ENCODE measurements at places on chromosomes 16 and 17. TPM values are rescaled to one million over a fixed set of nuclear protein-coding genes. Genes with fewer than 3 reads are reported as not detected.

GRCh38 chr17:34628879-34629278 is 49.5 kb downstream of the TMEM132E start:
- no peak overlapping the region for H3K4me3 ChIP-seq
- H3K27me3 ChIP-seq: peaks cover 68% of the 10 kb centered on the region
- H3K36me3 ChIP-seq: no peaks in the 10 kb centered on the region
- no peaks in the 10 kb centered on the region for H3K4me1 ChIP-seq
- no peak overlapping the region for H3K27ac ChIP-seq

GRCh38 chr17:75542229-75542628 is 16.7 kb downstream of the LLGL2 start:
- H3K36me3 ChIP-seq: peaks cover 7% of the 10 kb centered on the region
- H3K27me3 ChIP-seq: no peaks in the 10 kb centered on the region
- DNase-seq: no peak
- peaks cover 11% of the 10 kb centered on the region for H3K4me1 ChIP-seq
- H3K4me3 ChIP-seq: no peak overlapping the region

GRCh38 chr17:76446449-76447231 is 6.3 kb downstream of the UBE2O start:
- H3K4me3 ChIP-seq: no peak overlapping the region
- no peaks in the 10 kb centered on the region for H3K27me3 ChIP-seq
- H3K36me3 ChIP-seq: no peaks in the 10 kb centered on the region
- no peak overlapping the region for H3K27ac ChIP-seq
- H3K4me1 ChIP-seq: peaks cover 17% of the 10 kb centered on the region

DNA sequence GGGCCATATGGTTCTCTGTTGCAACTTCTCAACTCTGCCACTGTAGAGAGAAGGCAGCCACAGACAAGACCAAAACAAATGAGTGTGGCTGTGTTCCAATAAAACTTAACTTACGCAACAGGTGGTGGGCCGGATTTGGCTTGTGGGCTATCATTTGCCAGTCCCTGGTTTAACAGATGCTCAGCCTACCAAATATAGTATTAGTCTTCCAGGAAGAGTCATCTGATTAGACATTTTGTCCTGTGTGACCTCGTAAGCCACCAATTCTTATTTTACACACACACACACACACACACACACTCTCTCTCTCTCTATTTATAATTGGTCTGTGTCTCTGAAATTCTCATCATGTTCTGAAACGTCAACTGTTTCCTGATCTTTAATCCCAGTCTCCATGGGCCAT is 245.9 kb downstream of the XYLT1 start:
- no peak for DNase-seq
- H3K36me3 ChIP-seq: no peaks in the 10 kb centered on the region
- H3K27ac ChIP-seq: peak overlapping the region; percentile 43
- peaks cover 21% of the 10 kb centered on the region for H3K4me1 ChIP-seq
- H3K27me3 ChIP-seq: no peaks in the 10 kb centered on the region
- no peak overlapping the region for H3K4me3 ChIP-seq

DNA sequence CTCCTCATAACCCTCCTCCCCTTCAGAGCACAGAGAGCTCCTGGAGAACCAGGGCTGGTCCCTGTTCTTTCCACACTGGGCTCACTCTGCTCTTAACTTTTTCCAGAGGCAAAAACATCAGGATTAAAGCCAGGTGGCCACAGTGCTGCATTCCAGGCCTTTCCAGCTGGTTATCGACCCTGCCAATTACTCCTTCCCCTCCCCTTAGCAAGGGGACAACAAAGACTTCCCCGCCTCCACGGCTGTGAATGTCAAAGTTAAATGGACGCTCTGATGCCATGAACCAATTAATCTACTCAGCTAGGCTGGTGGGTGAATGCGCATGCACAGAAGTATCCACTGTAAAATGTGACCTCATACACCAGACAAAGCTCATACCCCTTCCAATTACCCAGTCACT is 23.1 kb downstream of the ACLY start:
- no peak overlapping the region for H3K4me3 ChIP-seq
- DNase-seq: no peak
- H3K27me3 ChIP-seq: no peaks in the 10 kb centered on the region
- H3K36me3 ChIP-seq: peaks cover 97% of the 10 kb centered on the region
- no peak overlapping the region for H3K27ac ChIP-seq
- H3K4me1 ChIP-seq: no peaks in the 10 kb centered on the region

DNA sequence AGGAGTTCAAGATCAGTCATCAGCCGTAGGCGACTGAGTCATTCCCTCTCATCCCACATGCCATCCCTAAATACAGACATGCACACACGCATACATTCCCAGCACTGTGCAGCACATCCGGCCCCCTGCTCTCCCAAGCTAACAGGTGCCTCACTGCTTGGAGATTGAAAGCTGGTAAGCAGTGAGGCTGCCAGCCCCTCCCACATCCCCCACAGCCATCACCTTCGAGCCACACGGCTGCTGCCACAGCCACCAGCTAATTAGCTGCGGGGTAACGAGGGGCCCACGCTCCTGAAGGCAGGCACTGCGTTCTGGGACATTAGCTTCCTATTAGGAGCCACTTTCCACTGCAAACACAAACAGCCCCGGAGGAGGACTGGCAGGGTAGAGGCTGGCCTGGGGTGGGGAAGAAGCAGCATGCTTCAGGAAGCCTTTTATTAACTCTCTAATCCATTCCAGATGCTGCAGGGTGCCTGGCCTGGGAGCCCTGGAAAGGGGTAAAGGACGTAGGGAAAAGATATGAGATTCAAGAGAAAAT is 179.6 kb downstream of the CCT6B start:
- H3K27me3 ChIP-seq: no peaks in the 10 kb centered on the region
- DNase-seq: no peak
- no peaks in the 10 kb centered on the region for H3K4me1 ChIP-seq
- no peak overlapping the region for H3K27ac ChIP-seq

DNA sequence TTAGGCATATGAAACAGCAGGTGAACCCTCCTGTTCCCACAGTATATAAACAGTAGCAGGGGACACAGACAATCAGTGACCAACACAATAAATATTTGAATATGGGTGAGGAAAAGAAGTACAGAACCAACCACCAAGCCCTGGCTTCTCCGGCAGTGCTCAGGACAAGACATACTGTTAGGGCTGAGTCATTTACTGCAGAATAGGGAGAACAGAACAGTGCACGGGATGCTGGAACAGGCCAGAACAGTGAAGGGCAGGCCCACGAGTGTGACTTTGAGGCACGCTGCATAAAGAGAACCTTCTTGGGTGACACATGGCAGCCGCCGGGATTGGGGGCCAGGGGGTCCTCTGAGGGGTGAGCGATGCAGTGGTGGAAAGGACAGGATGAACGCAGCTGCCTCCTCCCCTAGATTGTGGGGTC is 160.4 kb downstream of the CMIP start:
- no peaks in the 10 kb centered on the region for H3K27me3 ChIP-seq
- no peak overlapping the region for H3K4me3 ChIP-seq
- H3K27ac ChIP-seq: no peak overlapping the region
- no peak for DNase-seq

GRCh38 chr17:77457572-77458201 is 316.9 kb downstream of the SEC14L1 start:
- H3K4me3 ChIP-seq: peak overlapping the region; percentile 14
- H3K27ac ChIP-seq: peak overlapping the region; percentile 46
- DNase-seq: no peak

DNA sequence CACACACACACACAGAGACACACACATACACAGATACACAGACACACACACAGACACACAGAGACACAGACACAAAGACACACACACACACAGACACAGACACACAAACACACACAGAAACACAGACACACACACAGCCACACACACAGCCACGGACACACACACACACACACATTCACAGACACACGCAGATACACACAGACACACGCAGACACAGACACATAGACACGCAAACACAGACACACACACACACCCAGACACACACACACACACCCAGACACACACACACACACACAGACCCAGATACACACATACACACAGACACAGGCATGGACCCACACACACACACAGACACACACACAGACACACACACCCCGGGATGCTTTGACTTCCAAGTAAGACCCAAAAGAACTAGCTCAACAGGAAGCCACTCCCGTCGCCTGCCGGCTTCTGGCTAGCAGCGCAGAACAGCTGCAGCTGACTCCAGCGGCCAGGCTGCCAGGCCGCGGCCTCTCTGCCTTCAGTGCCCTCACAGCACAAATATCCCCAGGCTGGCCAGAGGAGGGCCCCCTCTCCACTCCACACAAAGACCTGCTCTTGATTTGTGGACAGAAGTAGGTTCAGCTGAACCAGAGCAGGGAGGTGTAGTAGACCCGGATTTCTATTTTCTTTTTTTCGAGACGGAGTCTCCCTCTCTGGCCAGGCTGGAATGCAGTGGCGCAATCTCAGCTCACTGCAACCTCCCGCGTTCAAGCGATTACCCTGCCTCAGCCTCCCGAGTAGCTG is 6.0 kb upstream of the CHRNE start:
- DNase-seq: peak; percentile 92
- H3K4me1 ChIP-seq: peaks cover 6% of the 10 kb centered on the region
- H3K36me3 ChIP-seq: no peaks in the 10 kb centered on the region
- H3K27ac ChIP-seq: peak overlapping the region; percentile 77

DNA sequence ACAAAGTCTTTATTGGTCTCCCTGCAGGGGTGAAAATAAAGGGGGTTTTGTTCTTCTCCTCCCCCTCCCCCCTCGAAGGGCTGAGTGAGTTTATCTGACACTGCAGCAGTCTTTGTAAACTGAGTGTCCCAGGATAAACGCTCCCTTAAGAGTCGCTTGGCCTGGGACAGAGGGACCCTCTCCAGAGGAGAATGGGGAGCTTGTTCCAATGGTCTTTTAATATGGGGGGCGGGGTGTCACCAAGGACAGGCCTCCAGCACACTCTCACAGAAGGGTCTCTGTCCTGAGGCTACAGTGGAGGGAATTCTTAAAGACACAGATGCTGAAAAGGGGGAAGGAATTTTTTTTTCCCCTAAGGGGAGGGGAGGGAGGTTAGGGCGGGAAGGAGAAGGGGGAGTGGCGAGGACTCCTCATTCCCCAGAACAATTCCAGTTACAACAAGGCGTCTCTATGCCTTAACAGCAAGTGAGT is 455.5 kb downstream of the SOX9 start:
- H3K4me1 ChIP-seq: no peaks in the 10 kb centered on the region
- H3K36me3 ChIP-seq: no peaks in the 10 kb centered on the region
- no peaks in the 10 kb centered on the region for H3K27me3 ChIP-seq
- no peak overlapping the region for H3K27ac ChIP-seq
- DNase-seq: no peak

DNA sequence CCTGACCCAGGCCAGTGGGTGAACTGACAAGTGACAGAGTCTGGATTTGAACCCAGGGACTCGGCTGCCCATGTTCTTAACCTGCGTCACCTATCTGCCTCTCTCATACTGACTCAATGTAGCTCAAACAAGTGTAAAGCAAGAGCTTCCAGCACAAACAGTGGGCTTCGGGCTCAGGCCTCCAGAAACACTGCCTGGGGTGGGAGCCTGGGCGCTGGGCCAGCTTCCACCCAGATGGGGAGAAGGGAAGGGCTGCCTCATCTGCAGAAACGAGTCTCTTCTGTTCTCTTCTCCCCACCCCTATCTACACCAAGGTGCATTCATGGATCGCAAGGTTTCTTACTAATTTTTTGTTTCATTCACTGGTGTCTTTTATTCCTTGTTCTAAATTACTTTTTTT is 1.3 kb downstream of the CDRT4 start:
- H3K36me3 ChIP-seq: no peaks in the 10 kb centered on the region
- H3K4me3 ChIP-seq: no peak overlapping the region
- H3K27me3 ChIP-seq: no peaks in the 10 kb centered on the region
- no peak for DNase-seq
- H3K27ac ChIP-seq: no peak overlapping the region

DNA sequence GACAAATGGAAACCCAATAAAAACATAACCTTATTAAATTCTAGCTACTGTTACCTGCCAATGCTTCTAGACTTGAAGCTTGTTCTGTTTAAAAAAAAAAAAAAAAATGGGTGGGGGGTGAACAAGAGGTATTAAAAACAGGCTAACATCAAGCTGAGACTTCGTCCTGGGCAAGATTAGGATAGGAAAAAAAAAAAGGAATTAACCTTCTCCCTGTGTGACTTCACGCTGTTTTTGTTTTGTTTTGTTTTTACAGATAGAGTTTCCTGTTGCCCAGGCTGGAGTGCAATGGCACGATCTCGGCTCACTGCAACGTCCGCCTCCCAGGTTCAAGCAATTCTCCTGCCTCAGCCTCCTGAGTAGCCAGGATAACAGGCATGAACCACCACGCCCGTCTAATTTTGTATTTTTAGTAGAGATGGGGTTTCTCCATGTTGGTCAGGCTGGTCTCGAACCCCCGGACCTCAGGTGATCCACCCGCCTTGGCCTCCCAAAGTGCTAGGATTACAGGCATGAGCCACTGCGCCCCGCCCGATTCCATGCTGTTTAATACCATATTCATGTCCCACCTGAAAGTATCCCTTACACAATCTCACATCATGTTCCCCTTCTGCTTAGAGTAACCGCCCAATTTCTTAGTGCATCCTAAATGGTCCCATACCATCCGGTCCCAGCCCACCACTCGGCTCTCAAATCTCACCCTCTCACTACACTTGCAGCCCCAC is 2.2 kb downstream of the USP31 start:
- H3K4me3 ChIP-seq: peak overlapping the region; percentile 86
- peaks cover 41% of the 10 kb centered on the region for H3K4me1 ChIP-seq
- DNase-seq: no peak

GRCh38 chr16:88656291-88656980 is 5.6 kb upstream of the CYBA start:
- peaks cover 12% of the 10 kb centered on the region for H3K4me1 ChIP-seq
- peaks cover 62% of the 10 kb centered on the region for H3K36me3 ChIP-seq
- no peaks in the 10 kb centered on the region for H3K27me3 ChIP-seq
- no peak for DNase-seq
- no peak overlapping the region for H3K4me3 ChIP-seq

Gene P2RX5
- 2.5 TPM for total RNA-seq

Gene ENPP7
- 0.18 TPM for total RNA-seq

Gene P3H4
- total RNA-seq: 9.2 TPM

Gene PRKAR1A
- total RNA-seq: 374 TPM

Gene RHBDL1
- 2.0 TPM for total RNA-seq

Gene CFAP97D1
- total RNA-seq: not detected

Gene PPP1R27
- total RNA-seq: not detected
